CD4-positive, alpha-beta T cell treated with Interleukin-17A for 4 hours (primary cell): ENCODE measurements at places on chromosomes 7 and 10.

DNA sequence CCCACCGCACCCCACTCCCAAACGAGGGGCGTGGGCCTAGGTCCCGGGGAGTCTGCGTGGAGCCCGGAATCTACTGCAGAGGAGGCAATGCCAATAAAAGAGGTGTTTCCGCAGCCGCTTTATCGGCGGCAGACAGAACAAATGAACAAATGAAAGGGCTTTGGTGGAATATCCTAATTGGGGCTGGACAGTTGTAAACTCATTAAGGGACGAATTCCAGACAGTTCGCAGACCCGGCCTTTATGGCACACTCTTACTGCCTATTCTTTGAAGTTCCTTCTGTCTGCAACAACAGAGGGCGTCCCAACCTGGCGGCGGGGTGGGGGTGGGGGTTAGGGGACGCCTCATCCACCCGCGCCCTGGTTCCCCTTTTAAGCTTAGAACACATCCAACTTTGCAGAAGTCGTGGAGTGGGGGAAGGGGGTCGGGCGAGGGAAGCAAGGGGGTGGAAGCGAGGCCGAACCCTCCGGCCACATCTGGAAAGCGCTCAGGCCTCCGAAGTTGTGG lies 4.1 kb downstream of the HOXA9 start:
- DNase-seq, result no peak

DNA sequence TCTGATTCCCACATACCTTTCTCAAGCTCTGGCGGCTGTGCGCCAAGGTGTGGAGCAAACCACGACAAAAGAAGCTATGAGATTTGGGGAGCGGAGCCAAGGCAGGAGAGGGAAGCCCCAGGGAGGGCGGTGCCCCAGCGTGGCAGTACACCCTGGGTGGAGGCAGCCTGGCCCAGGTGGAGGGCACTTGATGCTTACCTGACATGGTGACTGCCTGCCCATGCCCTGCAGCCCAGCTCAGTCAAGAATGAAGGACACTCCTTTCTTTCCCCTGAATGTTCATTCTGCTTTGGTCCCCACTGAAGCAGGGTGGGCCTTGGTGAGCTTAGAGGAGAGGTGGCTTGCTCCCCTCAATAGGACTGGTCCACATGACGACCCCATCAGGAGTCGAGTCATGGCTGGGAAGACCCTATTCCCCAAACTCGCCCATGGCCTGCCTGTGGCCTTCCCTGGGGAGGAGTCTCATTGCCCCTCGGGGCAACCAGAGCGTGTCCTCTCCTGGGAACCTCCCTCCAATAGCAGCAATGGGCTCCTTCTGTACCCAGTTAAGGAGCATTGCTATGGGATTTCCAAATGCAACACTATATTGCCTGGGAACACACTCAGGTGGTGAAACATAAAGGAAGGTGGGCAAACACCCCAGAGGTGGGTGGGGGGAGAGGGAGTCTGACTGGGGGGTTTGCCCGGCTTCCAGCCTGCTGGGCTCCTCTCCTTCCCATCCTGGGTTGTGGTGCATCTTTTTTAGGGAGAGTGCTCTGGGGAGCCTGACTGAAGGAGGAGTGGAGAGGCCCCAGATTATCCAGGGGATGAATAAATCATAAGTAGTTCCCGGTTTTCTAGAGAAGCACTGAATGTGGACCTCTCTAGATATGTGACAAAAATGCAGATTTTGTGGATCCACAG lies 22.7 kb downstream of the RAMP3 start:
- DNase-seq, result no peak

DNA sequence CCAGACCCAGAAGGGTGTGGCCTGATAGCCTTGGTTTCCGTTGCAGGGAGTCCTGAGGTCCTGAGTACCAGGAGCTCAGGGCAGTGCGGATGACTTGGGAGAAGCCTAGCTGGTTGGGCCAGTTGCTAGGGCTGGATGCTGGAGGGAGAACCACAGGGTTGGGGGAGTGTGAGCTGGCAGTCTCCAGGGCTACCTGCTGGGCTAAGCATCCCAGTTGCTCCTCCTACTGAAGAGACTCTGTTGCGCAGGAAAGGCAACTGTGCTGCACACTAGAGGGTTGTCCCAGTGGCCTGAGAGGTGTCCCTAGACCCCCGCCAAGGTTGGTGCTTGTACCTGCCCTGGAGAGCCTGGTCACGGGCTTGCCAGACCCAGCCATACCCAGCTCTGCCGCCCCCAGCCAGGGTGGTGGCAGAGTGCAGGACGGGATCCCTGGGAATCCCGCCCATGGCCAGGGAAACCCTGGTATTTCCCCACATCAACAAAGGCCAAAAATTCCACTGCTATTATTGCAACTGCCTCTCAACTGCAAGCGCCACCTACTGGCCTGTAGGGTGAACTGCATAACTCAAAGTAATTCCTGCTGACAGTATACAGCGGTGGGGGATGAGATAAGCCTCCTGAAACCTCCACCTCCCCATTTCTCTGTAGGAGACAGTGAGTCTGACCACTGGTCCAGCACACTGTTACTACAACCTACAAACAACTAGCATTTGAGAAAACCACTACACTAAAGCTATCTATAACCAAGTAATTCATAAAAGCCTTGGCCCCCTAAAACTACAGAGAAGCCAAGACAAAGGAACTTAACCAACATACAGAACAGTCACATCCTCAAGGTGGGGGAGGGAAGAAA lies 67.6 kb upstream of the DDC start:
- DNase-seq, result peak; percentile 71

- DNase-seq, result no peak
These were observed 59.4 kb upstream of the UCN3 start for GRCh38 chr10:5305374-5305773.

DNA sequence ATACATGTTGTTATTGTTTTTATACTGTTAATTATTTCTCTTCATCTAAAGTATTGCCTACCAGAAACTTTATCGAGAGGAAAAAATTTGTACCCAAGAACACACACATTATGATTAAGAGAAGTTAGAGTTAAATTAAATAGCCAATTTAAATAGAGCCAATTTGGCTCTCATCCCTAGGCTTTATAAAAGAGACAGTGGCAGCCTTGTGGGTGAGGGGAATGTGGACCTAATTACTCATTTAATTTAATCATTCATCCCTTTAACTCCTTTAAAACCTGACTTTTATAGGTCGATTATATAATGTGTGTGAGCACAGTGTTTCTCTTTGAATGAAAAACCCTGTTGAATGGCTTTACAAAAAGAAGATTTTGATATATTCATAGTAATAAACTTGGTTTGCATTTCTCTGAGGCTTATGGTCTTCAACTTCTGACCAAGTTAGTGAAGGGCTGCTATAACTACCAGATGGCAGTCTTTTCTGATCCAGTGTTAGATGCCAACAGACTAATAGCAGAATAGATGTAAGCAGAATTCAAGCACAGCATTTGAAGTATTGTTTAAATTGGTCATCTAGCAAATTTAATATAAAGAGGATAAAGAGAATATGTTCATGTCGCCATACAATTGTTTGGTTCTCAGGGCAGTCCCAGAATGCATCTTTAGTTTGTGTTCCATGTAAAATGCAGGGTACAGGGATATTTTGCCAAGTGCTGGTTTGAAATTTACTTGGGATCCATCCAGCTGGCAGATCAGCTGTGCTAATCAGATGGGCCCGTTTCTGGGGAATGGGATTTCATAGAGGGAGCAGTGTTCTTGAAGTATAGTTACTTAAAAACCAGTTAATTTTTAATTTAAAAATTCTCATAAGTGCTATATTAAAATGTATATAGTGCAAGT lies 25.3 kb downstream of the ADD3 start:
- no peak for DNase-seq

GRCh38 chr7:30162622-30163124 lies 27.9 kb downstream of the MTURN start:
- DNase-seq, result peak; percentile 26

GRCh38 chr10:44261710-44262455 lies 123.0 kb downstream of the CXCL12 start:
- DNase-seq, result no peak

DNA sequence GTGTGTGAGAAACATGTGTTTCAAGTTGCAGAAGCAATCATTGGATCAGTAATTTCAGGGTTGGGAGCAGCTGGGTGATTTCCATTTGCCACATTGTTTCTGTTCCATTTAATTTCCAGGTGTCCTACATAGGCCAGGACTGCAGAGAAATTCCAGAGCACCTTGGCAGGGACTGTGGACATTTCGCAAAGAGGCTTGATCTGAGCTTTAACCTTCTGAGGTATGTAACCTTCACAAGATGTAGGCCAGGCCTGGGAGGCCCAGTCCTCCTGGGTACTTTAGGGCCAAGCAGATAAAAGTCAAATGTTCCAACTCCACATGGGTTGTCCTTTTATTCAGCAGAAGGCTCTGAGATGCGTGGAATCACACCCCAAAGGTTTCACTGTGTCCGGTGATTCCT lies 6.9 kb downstream of the LRMDA start:
- DNase-seq, result no peak

DNA sequence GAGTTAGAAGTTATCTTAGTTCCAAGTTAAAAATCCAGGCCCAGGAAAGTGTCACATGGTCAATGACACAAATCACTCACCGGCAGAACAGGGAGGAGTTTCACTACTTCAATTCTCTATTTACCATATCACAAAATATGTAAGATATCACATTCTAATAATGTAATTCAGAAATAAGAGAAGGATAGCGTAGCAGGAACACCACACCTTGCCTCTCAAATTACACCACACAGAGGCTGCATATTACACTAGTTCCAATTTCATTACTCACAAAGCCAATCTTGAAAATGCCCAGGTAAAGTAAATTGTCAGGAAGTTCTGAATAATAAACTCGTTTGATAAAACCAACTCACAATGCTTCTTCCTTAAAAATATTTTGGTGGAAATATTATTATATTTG lies 169.2 kb downstream of the CTTNBP2 start:
- no peak for DNase-seq

DNA sequence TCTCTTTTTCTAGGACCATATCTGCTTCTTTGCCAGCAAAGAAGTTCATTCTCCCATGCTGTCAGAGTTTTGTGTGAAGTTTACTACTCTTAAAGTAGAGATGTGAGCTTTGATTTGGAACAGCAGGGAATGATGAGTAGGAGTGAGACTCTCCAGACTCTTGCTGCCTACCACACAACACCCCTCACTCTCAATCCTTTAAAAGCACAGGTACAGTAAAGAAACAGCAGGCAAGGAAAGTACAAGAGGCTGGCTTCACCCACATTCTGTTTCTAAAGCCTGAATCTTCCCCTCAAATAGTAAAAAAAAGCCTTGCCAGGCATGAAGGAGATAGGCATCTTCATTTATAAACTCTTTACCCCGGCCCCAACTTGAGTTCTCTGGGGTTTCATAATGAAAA lies 97.3 kb downstream of the ARMH3 start:
- no peak for DNase-seq

GRCh38 chr10:5570007-5570655 lies 45.4 kb downstream of the CALML3 start:
- no peak for DNase-seq

- DNase-seq, result no peak
These were observed 9.1 kb downstream of the LAMB1 start for GRCh38 chr7:107993891-107994291.

DNA sequence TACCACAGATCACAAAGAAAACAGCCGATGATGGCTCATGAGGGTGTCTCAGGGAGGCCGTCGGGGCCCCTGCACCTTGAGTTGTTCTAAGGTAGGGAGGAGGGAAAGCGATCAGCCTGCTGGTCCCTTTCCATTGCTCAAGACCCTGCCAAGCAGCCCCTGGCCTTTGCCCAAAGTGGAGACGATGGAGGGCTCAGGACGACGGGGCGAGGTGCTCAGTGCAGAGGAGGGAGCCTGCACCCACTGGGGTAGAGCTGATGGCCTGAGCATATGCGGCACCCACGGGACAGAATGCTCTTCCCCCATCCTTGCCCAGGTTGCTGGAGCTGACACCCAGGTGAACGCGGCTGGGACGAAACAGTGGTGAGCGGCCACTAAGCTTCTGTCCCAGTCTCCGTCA lies 58.3 kb upstream of the FAM20C start:
- DNase-seq, result no peak

GRCh38 chr7:150435390-150436073 lies 14.9 kb upstream of the GIMAP8 start:
- DNase-seq, result no peak

DNA sequence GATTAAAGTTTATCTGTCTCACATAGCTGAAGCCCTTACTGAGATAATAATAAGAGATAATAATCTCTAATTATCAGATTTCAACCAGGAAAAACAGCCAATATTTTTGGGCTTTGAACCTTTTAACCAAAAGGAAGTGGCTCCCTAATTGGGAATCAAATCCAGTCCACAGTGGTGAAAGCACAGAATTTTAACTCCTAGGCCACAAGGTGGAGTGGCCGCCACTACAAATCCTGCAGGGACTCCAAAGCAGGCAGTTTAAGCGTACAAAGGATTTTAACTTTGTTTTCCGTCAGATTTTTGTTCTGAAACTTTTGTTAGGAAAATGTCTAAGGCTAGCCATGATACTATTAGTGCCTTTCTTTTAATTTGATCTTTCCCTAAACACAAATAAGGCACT lies 99.6 kb upstream of the CCNY start:
- no peak for DNase-seq

- DNase-seq, result no peak
These were observed 177.7 kb downstream of the SLC25A13 start for GRCh38 chr7:96144260-96144526.

DNA sequence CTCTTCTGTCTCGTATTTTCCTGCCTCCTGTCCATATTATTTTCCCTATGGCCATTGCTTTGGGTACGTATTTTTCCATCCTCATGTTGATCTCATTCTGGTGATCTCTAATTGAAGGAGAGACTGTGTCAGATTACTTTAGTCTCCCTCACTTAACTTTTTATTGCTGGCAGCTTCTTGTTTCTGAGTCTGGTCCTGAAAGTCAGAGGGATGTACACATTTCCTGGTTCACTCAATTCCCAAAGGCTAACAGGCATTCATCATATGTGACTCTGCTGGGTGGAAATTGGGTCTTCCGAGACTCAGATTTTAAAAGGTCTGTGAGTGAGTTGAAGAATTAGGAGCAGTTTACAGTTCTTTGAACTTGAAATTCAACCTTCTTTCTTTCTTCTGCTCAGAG lies 10.9 kb downstream of the UMAD1 start:
- DNase-seq, result no peak

GRCh38 chr7:48040944-48041652 lies 5.8 kb downstream of the C7orf57 start:
- no peak for DNase-seq

DNA sequence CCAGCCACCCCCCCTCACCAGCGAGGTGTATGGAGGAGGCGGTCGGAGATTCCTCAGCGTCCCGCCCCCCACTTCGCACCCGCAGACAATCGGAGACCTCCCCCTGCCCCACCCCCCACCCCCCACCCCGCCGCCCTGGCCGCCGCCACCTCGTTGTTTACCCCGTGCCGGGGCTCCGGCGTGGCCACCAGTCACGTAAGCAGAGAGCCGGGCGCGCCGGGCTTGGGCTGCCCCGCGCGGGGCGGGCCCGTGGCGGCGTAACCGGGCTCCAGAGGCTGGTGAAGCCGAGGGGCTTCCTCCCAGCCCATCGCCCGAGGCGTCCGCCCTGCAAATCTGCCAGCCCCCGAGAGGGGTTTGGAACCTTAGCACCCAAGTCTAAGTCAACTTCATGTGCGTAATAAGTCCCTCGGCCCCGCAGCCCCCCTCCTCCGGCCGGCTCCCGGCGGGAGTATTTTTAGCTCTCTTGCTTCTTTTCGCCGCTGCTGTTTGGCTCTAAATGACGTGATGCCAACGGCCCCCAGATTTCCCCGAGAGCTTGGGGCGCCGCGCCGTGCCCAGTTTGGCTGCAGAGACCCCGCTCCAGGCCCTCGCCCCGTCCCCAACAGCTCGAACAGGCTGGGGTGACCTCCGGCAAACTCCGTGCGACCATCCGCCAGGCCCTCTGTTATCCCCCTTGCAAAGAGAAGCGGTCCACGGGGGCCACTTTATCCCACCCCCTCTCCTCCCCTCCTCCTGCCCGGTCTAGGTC lies 2.7 kb downstream of the MXI1 start:
- DNase-seq, result no peak

GRCh38 chr7:14836006-14836405 lies 66.5 kb downstream of the DGKB start:
- no peak for DNase-seq
